ENCODE measurements at places on chromosomes 3 and 15.

DNA sequence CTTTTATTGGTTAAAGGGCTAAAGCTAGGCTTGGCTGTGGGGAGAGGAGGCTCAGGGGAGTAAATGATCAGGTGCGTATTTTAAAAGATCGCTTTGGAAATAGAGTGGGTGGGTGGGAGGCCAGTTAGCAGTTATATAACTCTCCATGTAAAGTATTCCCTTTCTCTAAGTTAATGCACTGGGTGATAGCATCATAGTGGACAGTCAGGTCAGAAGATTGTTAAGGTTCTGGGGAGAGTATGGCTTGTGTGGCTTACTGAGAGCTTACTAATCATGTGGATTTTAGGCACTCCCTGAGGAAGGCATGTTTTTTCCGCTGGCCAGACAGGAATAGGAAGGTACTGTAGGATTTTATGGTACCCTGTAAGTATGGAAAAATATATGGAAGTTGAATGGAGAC, 6.3 kb upstream of the EIF3J start:
- DNase-seq = no peak

DNA sequence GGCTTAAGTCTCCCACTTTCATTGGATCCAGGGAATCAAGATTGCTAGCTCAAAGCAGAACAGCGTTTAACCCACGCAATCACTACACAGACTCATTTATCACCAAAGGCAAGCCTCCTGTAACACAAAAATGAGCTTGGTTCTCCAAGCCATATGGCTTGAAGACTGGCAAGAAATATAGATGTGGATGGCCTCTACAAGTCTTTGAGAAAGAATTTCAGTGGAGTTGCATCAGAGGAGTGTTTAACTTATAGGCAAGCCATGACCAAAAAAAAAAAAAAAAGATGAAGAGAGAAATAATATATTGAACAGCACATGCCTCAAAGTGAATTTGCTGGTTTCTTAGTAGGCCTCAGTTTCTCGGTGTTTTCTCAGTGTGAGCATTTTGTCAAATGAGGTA, 27.3 kb downstream of the PDZRN3 start:
- DNase-seq = no peak

DNA sequence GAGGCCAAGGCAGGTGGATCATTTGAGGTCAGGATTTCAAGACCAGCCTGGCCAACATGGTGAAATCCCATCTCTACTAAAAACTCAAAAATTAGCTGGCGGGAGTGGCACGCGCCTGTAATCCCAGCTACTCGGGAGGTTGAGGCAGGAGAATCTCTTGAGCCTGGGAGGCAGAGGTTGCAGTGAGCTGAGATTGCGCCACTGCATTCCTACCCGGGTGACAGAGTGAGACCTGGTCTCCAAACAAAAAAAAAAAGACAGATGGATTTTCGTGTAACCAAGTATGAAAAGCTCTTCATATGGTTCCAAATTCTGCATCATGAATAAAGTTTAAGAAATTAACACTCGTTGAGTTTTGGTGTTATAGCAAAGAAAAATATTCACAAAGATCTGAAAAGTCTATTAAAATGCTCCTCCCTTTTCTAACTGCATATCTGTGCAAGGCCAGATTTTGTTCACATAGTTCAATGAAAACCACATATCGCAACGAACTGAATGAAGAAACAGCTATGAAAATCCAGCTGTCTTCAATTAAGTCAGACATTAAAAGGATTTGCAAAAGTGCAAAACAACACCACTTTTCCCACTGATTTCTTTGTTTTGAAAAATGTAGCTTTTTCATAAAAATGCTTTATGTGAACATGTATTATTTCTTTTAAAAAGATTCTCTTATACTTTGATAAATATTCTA, 23.8 kb upstream of the FBLN2 start:
- DNase-seq = no peak

- no peak for DNase-seq
Measured at GRCh38 chr3:95460274-95460673, 1354.1 kb upstream of the EPHA6 start.
